Vagina (tissue), 2 donors: ENCODE measurements at places on chromosomes 12 and 14.

GRCh38 chr12:89948271-89949175, 239.9 kb upstream of the ATP2B1 start:
- no peak for DNase-seq

GRCh38 chr12:49582201-49582600, 14.3 kb upstream of the MCRS1 start:
- no peak for DNase-seq

DNA sequence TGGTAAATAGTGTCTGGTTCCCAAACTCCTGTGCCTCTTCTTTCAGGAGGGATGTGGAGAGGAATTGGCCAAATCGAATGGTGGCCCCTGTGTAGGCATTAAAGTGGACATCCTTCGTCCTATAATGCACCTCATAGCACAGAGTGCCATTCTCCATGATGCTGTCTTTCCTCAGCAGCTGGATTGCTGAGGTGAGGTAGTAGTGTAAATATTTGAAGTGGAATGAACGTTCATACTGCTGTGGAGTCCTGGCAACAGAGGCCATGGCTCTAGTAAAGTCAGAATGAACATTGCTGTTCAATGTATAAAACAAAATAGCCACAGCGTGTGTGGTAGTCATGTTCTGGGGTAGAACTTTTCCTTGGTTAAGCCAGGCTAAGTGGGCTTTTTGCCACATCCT, 2.7 kb downstream of the ART4 start:
- DNase-seq: no peak

GRCh38 chr14:57345106-57345505, 45.3 kb upstream of the NAA30 start:
- no peak for DNase-seq

DNA sequence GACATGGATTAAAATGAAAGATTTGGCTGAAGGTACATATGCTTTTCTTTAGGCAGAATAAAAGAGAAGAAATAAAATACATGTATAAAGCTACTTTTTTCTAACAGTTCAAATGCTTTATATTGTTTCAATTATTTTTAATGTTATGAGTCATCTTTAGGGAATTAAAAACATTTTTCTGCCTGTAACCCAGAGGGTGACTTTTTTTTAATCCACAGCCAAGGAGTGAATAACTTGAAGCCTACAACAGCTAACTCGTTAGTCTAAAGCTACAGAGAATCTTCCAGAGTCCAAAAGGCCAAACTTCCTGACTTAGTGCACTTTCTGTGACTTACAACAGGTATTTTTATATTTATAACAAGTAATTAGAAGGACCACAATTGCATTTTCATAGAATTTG, 151.6 kb downstream of the SEC23A start:
- no peak for DNase-seq
